HS-5 (cell line): ENCODE measurements at places on chromosomes 11 and 22.

DNA sequence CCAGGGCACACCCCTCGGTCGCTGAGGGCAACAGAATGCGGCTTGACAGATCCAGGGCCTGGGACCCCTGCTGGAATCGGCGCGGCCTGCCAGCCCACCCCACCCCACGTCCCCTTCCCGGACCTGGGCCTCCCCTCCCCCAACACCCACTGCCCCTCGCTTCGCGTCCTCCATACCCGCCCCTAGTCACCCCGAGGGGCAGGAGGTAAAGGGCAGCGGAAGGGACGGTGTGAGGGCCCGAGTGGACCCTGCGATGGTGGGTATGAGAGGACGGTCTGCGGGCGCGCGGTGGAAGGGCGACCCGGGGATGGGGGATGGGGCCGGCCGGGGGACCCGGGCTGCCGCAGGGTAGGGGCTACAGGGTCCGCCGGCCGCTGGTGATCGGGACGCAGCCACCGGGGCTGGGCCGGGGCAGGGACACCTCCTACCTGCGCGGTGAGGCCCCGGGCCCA lies 311 bp downstream of the APBB1 start:
- no peak for DNase-seq

DNA sequence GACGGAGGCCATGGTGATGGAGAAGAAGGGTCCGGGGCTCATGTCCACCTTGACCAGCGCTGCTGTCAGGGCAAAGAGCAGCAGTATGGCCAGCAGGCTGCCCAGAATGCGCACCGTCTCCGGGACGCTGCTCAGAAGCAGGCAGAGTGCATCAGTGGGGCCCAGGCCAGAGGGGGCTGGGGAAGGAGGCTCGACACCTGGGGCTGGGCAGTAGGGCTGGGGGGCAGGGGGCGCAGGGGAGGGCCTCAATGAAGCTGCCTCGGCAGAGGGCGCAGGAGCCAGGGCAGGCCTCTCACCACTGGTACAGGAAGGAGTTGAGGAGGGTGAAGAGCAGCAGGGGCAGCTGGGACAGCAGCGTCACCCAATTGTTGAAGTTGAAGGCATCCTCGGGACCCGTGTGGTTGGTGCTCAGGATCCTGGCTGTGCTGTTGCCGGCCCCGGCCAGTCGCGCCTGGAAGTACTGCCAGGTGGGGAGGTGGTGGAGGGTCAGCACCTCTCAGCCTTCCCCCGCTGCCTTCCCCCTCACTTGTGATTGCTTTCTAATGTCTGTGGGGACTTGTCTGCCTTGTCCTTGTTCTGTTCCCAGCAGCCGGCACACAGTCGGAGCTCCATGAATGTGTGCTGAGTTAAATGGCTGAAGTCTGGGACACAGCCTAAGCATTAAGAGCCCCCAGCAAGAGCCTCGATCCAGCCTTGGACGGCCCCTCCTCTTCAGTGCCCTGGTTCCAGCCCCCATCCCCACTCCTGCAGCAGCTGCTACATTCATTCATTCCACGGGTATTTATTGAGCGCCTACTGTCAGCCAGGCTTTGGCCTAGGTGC lies 2.3 kb downstream of the SLC29A2 start:
- no peak for DNase-seq

DNA sequence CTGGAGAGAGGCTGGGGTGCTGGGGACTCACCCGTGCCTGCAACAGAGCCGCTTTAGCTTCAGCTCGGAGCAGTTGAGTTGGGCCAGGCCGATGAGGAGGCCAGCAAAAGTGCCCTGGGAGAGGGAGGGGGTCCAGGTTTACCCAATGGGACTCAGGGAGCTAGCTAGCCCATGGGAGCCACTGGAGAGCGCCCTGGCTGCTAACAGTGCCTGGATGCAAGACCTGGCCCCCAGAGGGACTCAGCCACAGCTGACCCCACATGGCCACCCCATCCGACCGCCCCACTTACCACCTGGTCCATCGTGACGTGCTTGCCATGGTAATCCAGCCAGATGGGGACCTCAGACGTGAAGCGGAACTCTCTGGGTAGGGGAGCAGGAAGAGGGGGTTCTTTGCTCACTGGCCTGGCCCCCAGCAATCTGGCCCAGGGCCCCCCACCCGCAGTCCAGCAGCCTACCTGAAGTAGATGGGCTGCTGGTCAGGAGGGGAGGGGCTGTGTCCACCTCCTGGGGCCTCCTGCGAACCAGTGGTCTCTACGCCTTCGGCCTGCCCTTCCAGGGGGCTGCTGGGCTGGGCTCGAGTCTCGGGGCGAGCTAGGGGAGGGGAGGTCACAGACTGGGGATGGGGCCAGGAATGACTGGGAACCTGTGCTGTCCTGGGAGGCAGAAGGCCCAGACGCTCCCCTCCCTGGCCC lies 19.1 kb upstream of the EHD1 start:
- no peak for DNase-seq

DNA sequence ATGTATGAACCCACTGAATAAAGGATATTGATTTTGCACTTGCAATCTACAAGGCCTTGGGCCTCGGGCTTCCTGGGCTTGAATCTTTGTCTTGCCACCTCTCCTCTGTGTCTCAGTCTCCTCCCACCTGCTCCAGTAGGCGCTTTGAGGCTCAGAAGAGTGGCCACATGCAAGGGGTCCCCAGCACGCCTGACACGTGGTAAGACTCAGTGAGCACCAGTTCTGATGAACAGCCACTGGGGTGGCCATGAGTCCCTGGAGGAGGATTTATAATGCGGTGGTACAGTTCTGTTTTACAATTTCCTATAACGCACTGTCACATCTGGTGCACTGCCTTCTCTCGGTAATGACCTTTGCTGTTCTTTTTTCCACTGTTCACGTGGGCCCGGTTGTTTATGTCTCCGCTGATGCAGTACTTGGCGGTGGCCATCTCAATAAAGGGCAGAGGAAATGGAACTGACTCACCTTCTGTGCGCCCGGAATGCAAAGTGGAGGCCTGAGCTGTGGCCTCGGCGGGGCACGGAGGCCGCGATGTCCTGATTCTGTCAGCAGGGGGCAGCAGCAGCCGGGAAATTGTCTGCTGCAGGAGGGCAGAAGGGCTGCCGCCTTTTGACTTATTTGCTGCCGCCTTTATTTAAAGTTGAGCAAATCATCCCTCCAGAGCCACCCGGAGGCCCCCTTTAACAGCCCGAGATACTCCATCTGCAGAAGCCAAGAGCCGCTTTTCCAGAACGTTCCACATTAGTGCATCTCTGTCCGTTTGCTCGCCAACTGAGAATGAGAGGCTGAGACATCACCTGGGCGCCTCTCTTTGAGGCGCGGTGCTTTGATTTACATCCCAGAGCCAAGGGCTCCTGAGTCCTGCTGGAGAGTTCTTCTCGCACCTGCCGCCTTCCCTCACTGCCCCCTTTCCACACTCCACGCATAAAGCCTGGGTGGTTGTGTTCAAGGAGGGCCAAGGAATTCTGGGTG lies 6.0 kb upstream of the IFT27 start:
- peak; percentile 72 for DNase-seq

GRCh38 chr11:56905442-56905841 lies 83.3 kb upstream of the OR5AK2 start:
- DNase-seq: no peak

DNA sequence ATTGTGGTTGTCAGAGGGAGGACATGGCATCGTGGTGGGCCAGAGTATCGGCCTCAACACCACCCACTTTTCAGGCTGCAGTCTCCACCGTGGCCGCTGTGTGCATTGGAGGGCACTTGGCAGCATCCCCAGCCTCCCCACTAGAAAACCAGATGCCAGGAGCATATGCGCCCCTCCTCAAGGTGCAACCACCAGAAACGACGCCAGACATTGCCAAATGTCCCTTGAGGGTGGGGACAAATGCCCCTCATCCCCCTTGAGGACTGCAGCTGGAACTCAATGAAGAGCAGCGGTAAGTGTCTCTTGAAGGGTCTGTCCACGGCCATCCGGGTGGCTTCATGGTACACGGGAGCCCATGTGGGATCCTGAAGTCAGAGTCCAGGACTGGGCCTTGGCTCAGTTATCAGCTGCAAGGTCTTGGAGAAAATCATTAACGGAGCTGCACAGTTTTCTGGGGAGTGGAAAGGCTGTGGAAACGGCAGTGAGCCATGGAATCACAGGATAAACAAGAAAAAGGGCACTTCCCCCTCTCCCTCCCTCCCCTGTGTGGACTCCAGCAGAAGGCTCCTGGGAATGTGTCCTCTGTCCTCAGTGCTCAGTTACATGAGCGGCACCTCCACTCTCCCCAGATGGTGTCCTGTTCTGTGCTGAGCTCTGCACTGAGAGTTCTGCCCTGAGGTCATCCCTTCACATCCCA lies 324.4 kb upstream of the B3GAT1 start:
- no peak for DNase-seq

GRCh38 chr11:8531312-8531711 lies 62.7 kb downstream of the STK33 start:
- no peak for DNase-seq

DNA sequence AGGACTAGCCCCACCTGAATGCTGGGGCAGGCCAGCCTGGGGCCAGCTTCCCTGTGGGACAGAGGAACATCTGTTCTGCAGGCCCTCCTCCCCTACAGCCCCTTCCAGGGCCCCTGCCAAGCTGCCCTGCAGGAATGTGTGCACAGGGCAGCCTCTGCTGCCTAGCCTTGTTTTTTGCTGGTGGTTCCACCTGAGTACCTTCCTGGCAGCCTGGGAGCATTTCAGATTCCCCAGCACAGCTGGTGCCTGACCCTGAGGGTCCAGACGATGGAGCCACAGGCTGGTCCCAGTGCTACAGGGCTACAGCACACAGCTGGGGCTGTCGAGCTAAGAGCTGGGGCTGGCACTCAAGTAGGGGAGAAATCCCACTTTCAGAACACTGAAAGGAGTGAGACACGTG lies 22.3 kb upstream of the GPR83 start:
- no peak for DNase-seq

DNA sequence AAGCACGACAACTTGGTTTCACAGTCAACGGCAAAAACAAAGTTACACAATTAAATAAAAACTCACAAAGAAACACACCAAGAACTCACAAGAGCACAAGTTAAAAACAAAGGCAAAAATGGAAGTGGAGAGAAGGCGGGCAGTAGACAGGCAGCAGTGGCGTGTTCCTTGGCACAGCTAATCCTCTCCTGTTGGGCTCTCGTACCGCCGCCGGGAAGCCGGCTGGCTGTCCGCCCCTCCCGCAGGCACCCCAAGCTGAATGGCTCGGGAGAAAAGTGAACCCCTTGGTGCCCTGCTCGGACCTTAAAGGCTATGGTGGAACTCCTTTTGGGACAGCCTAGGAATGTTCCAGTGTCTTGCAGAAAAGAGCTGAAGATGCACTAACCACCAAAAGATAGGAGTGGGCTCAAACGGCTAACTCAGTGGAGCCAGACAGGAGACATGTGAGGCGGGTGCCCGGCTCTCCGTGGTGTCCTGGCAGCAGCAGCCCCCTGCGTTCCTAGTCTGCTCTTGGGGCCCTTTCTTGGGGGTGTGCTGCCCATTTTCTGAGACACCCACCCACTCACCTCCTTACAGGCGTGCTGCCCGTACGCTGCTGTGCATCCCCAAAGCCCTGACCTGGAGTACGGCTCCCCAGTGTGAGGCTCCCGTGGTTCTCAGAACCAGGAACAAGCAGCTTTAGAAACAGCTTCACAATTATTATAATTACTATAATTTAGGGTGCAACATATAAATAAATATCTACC lies 86.1 kb upstream of the BID start:
- DNase-seq: no peak

DNA sequence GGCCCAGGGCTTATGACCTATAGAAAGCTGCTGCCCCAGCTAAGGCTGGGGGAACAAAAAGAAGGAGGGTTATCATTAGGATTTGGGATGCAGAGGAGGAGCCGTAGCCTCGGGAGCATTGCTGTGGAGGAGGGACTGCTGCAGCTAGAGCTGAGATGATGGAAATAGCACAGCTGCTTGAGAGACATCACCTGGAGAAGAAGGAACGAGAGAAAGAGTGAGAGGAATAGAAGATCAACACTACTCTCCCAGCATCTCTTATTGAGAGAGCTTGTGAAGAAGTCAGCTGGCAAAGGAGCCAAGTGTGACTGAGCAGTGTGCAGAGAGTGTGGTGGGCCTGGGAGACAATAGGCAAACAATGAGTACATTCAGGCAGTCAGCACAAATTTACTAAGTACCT lies 100.7 kb upstream of the PLET1 start:
- DNase-seq: no peak

DNA sequence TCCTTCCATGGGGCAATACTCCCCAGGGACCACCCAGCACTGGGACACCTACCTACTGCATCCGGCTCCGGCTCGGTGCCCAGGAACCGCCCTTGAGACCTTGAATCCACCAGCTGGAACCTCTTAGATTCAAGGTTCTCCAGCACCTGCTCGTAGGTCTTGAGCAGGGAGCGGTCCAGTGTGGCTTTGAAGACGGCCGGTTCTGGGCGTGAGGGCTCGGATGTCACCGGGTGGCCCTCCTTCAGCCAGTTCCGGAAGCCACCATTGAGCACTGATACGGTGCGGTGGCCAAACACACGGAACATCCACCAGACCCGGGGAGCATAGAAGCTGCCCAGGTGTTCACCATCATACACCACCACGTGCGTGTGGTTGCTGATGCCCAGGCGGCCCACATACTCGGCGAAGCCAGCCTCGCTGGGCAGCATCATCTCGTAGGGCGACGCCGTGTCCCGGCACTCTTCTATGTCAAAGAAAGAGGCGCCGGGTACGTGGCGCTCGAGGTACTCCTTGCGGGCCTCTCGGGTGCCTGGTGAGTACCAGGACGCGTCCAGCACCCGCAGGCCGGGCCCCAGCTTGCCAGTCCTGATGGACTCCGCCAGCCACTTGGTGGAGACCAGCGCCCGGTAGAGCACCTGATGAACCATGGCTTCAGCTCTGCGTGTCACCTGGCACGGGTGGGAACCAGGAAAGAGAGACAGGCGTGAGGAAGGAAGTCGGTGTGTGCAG lies 997 bp downstream of the TST start:
- DNase-seq: no peak

DNA sequence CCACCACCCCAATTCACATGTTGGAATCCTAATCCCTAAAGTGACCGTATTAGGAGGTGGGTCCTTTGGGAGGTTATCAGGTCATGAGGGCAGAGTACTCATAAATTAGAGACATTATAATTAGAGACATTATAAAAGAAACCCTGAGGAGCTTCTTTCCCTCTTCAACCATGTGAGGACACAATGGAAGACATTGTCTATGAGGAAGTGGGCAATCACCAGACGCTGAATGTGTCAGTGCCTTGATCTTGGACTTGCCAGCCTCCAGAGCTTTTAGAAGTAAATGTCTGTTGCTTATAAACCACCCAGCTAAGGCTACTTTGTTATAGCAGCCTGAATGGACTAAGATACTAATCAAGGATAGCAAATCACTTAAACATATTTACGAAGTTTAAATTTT lies 14.8 kb downstream of the GAB2 start:
- no peak for DNase-seq
